Hematopoietic multipotent progenitor cell treated with erythropoietin and hydrocortisone succinate and interleukin-3 and kit ligand, for 15 days (in vitro differentiated cells): ENCODE measurements at places on chromosomes 12 and 14.

GRCh38 chr14:25102788-25103187, 52.8 kb upstream of the STXBP6 start:
- no peak for DNase-seq

- DNase-seq = no peak
Observed at GRCh38 chr12:18556161-18556560, 181.7 kb downstream of the PLCZ1 start.

GRCh38 chr12:31773223-31773750, 44.5 kb upstream of the AMN1 start:
- no peak for DNase-seq

- no peak for DNase-seq
Observed at GRCh38 chr12:77943466-77943865, 112.8 kb downstream of the NAV3 start.

- no peak for DNase-seq
Observed at GRCh38 chr12:69884386-69884785, 59.4 kb downstream of the MYRFL start.

- DNase-seq = no peak
Observed at GRCh38 chr12:111033281-111034082, 113.1 kb upstream of the MYL2 start.

DNA sequence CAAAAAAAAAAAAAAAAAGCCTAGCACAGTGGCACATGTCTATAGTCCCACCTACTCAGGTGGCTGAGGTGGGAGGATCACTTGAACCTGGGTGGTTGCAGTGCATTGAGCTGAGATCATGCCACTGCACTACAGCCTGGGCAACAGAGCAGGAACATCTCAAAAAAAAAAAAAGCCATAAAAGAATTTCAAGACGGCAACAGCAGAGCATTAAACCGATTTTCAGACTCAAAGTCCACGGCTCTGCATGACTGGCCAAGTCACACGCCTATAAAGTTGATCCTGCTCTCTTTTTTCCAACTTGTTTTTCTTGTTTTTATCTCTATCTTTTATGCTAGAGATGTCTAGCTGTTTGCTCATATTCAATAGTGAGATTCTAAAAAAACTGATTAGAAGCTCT, 45.3 kb downstream of the FBXO34 start:
- no peak for DNase-seq

GRCh38 chr14:91040545-91040944, 19.9 kb downstream of the RPS6KA5 start:
- DNase-seq = no peak

- DNase-seq = peak; percentile 96
Observed at GRCh38 chr14:77616454-77617229, at the start of gene SPTLC2. SPTLC2 (minus strand) TSS chr14:77616637; CDS start chr14:77616579, 58 bp downstream.

GRCh38 chr12:70691018-70691672, 53.9 kb upstream of the PTPRB start:
- no peak for DNase-seq
